ENCODE measurements at places on chromosomes 6 and 20.

DNA sequence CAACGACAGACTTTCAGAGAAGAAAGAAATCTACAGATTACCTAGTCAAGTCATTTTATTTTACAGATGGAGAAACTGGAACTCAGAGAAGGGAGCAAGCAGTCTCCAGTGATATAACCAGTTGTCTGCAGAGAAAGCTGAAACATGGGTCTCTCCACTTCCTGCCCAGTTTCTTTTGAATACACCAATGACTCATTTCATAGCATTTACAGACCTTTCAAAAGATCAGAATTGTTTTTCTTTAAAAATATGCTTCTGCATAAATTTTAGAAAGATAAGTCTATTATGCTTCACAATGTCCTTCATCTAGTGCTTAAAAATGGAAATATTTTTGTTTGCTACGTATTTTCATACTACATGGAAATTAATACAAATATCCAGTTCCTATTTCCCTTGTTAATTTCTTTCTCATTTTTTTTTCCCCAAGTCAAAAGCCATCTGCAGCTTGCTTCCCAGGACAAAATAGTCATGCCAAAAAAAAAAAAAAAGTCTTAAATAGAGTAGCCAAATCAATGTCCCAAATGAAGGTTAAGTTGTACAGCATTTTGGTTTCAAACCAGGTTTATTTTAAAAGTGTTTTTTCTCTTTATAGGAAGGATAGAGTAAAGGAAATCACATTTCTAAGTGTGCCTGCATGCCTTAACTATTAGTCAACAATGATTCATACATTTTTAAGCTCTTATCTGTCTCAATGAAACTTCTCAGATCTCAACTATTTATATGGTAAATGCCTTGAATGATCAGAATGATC, 36.9 kb downstream of the ARHGAP18 start:
- no peak for DNase-seq

- DNase-seq = no peak
These were observed 5.0 kb upstream of the ZBTB24 start for GRCh38 chr6:109488001-109488400.

DNA sequence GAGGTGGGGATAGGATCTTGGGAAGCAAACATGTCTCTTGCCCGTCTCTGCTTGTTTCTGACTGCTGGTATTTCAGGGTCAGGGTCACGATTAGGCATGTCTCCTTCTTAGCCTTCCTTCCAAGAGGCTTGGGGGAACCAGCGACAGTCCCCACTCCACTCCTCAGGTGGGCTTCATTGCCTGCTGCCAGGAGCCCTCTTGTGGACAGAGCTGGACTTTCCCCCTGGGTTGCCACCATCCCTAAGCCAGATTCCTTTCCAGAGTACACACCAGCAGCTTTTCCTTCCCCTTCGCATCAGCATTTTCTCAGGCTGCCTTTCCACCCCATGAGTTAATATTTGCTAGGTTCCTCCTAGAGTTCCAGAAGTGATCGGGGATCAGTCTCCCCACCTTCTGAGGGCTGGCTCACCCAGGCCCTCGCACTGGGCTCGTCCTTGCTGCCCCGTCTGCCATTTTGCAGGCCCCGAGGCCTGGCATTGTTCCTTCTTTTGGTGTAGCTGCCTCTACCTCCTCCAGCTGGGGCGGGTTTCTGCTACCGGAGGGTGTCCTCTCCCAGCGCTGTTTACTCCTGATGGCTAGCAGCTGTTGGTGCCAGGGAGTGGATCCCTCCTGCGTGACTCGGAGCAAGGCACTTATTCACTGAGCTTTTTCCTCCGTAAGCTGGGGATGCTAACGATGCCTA, 8.8 kb upstream of the C20orf144 start:
- DNase-seq = peak; percentile 68

DNA sequence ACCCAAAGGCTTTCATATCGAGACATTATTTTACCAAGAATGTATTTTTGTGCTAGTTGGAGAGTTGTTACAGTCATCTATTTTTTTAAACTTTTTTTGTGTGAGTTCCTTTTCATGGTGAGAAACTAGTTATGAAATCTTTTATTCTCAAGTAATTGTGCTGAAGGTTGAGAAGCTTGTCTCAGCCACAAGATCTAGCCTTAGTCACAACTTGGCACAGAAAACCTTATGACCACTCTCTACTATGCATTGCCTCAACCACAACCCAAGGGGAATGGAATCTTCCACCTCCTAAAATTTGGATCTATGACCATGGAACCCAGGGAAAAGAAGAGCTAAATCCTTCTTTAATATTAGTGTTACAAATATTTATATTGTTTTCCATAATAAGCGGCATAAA, 58.5 kb downstream of the HS3ST5 start:
- no peak for DNase-seq

- no peak for DNase-seq
These were observed 102.7 kb upstream of the CNKSR3 start for GRCh38 chr6:154613137-154613676.

GRCh38 chr6:148700741-148701311, 46.0 kb upstream of the UST start:
- DNase-seq = no peak

- DNase-seq = no peak
These were observed 143.0 kb downstream of the FIG4 start for GRCh38 chr6:109834131-109834530.

GRCh38 chr20:21804802-21805201, 99.3 kb downstream of the PAX1 start:
- DNase-seq = no peak

DNA sequence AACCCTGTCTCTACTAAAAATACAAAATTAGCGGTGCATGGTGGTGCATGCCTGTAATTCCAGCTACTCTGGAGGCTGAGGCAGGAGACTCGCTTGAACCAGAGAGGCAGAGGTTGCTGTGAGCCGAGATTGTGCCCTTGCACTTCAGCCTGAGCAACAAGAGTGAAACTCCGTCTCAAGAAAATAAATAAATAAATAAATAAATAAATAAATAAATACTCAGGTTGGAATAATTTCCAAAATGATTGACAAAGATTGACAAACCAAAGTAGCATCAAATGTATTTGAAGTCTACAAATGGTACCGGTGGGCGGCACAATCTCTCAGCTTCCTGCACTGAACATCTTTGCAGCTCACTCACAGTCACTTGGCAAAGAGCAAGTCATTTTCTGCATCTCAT, 144.1 kb upstream of the NRSN1 start:
- no peak for DNase-seq

- no peak for DNase-seq
These were observed 82.9 kb upstream of the TSHZ2 start for GRCh38 chr20:52889225-52889624.

DNA sequence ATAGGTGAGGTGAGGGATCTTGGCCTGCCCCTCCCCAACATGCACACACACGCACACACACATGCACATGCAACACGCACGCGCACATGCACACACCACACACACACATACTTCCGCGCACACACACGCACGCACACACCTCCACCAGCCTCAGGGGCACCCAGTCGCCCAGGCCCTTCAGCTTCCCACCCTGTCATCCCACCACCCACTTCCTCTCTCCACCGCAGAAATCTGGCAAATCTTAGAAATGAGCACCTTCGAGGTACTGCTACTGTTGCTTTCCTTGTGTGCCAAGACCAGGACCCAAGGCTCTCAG, 1.2 kb downstream of the SPDEF start:
- no peak for DNase-seq

- DNase-seq = no peak
These were observed 17.8 kb upstream of the TAGAP start for GRCh38 chr6:159062564-159062945.

GRCh38 chr20:57794600-57795341, 85.0 kb upstream of the PMEPA1 start:
- no peak for DNase-seq

DNA sequence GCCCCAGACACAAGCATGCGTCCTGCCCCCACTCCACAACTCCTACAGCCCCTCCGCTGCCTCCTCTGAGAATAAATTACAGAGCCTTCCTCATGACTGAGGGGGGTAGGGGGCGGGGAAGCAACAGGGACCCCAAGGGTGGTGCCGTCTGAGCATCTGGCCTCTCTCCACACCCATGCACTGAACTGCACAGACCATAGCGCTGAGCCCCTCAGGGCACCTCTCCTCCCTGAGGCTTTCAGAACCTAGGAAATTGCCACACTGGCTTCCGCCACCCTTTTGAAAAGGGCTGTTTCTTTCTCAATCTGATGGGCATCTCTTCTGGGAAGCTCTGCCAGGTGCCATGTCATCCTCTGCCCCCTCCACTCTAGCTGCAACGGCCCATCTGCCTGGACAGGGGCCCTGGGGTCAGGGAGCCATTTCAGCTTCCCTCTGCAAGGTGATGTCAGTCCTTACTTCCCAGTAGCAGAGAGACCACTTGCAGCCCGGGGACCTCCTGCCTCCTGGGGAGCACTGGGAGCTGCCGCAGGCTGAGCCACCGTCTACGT, 2.5 kb downstream of the CST7 start:
- no peak for DNase-seq

- peak; percentile 82 for DNase-seq
These were observed 90.5 kb downstream of the GRM4 start for GRCh38 chr6:34055223-34055933.

DNA sequence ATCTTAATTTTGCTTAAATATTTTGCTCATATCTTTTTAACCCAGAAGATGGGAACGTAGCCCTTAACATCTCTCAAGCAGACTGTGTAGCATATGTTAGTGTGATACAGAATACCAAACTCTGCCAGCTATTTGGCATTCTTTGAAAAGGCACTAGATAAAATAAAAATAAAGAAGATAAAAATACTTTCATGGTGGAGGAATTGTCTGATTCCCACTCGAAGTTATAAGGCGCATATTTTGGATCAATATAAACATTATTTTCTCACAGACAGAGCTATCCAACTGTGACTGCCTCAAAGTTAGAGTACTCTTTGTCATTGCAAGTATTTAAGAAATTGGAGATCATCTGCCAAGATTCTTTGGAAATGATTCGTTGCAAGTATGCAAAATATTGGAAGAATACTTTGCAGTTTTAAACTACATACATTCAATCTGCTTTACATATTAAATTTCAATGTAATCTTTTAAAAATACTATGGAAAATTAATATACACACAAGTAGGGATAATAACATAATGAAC, 10.8 kb upstream of the EEF1E1 start:
- no peak for DNase-seq

- DNase-seq = no peak
These were observed 33.5 kb downstream of the EDN3 start for GRCh38 chr20:59333951-59334350.

- DNase-seq = no peak
These were observed 27.9 kb upstream of the TBC1D7 start for GRCh38 chr6:13355999-13356785.

DNA sequence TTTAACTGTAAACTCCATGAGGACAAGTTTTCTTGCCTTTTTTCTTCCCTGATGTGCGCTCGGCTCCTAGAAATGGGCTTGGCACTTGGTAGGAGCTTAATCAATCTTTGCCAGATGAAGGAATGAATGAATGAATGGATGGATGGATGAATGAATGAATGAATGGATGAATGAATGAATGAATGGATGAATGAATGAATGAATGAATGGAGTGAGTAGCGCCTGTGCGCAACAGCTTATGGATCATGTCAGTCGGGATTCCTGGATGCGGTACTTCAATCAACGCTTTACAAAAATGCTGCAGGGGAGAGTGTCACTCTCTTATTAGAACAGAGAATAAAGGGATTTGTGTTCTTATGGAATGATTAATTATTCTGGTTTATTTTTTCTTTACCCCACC, 267.3 kb downstream of the TFAP2C start:
- no peak for DNase-seq

- peak; percentile 87 for DNase-seq
These were observed at the start of gene NRM for GRCh38 chr6:30690403-30691207. Gene NRM (minus strand): TSS chr6:30690984. CDS start chr6:30690974, 10 bp downstream.
